ENCODE measurements at places on chromosomes 12 and 14.

DNA sequence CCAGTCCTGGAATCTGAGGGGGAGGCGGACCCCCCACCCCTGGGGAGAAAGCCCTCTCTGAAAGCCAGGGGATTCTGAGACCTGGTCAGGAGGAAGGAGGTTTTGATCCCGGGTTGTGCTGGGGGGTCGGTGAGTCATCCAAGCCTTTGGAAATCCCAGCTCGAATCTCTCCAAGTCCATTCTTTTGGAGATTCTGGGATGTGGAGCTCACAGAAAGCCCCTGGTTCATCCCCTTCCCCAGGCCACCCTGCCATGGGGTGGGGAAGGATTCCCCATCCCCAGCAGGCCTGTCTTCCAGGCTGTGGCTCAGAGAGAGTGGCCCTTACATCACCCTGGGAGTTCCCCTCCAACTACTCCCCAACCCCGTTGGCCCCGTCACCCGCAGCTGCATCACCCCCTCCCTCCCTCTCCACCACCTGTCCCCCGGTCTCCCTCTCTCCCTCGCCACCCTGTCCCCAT, 14.3 kb downstream of the EXOC3L4 start:
- peak; percentile 68 for DNase-seq

- DNase-seq: no peak
These were observed 15.8 kb downstream of the VDR start for GRCh38 chr12:47889040-47889439.

DNA sequence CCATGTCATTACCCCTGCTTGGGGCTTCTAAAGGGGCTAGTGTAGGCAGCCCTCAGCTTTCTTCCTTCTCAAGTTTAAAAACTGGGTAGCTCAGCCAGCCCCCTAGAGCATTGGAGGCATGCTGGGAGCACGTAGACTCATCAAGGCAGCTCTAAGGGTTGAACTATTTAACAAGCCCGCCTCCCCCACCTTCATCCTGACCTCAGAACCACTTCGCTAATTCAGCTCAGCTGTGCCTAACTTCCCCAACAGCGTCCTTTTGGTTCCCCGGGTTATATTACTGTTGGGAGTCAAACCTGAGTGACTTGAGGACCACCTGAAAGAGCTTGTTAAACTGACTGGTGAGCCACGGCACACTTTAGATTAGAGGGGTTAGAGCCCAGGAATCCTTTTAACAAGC, 30.1 kb downstream of the MAX start:
- DNase-seq: no peak

GRCh38 chr14:75460394-75460793, 32.6 kb downstream of the JDP2 start:
- DNase-seq: no peak

DNA sequence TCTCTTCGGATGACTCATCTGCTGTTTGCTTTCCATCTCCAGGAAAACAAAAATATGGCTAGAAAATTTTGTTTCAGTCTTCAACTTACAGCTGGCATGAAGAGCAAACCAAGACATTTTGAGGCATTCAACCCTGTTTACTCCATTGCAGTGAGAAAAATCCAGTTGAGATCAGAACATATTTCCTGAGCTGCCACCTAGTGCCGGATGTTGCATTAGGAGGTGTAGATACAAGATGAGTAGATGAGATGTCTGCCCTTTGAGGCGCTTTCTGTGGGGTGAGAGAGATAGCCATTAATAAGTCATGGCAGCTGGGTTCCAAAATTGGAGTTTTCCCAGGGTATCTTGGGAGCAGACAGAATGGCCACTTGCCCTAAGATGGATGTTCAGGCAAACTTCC, 171.1 kb downstream of the PRKCH start:
- no peak for DNase-seq

DNA sequence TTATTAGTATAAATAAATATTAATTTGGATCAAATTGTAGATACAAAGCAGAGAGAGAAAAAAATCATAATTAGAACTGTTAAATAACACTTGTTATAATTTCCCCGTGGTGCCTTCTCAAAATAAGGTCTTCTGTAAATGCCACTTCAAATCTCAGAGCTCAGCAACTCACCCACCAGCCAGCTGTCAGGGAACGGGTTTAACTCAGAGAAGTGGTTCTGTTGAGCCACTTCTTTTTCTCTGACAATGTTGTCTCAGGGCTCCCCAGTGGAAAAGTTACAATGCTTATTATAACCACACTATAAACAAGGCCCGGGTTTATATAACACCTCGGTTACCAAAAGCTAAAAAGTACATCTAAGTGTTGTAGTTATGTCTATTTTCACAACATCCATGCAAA, 452.6 kb downstream of the GLT1D1 start:
- no peak for DNase-seq

GRCh38 chr12:126069549-126070165, 1004.4 kb downstream of the AACS start:
- DNase-seq: peak; percentile 47

DNA sequence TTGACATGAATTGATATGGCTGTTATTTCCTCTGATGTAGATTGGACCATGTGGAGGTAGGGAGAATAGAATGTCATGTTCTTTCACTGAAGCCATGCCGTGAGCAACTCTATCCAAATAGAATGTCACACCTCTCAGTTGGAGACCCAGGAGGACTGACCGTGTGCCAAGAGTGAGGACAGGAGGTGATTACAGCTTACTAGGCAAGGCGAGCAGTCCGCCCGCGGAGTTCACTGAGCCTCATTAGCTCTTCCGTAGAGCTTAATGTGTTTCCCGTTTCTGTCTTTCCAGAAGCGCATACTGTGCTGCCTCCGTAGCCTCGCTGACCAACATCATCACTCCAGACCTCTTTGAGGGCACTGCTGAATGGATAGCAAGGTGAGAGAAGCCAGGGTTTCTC, 45.6 kb downstream of the FNTB start:
- DNase-seq: no peak

GRCh38 chr14:20935303-20935984, 19.8 kb upstream of the RNASE2 start:
- DNase-seq: no peak

GRCh38 chr12:115639648-115640012, 637.9 kb downstream of the MED13L start:
- DNase-seq: no peak

GRCh38 chr14:32564596-32564995, 235.5 kb downstream of the AKAP6 start:
- DNase-seq: no peak

DNA sequence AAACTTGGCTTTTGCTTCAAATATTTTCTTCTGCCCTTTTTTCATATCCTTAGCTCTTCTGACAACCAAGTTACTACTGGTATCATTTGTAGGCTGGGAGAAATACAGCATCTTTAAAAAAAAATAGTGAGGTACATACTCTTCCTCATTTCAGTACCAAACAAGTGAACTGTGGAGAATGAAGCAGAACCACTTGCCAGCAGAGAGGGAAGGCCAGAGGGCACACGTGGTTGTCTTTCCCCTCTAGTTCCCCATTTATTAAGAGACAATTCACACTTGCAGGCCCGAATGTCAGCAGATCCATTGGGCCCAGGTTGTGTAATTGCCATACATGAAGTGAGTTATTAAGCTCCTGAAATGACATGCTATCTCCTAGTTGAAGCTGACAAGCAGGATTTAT, 3.2 kb downstream of the SUSD6 start:
- DNase-seq: no peak

DNA sequence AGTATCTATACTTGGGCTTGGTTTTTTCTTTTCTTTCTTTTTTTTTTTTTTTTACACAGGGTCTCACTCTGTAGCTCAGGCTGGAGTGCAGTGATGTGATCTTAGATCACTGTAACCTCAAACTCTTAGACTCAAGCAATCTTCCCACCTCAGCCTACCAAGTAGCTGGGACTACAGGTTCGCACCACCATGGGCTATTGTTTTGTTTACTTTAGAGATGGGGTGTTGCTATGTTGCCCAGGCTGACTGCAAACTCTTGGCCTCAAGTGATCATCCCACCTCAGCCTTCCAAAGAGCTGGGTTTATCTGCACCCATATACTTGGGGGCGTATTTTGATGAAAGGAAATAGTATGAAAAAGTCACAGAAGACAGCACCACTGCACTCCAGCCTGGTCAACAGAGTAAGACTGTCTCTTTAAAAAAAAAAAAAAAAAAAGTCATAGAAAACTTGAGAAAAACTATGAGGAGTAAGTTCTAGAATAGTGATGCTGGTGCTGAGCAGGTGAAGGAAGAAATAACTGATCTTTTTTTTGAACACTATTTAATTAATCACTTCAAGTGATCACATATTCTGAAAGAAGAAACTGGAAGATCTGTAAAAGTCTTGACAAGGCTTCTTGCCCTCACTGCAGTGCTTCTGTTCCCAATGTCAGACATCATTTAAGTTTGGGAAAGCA, 53.8 kb upstream of the NPFF start:
- no peak for DNase-seq

- DNase-seq: no peak
These were observed 19.5 kb downstream of the KCNA5 start for GRCh38 chr12:5063149-5063548.

GRCh38 chr14:50122291-50122690, 5.9 kb upstream of the VCPKMT start:
- no peak for DNase-seq

DNA sequence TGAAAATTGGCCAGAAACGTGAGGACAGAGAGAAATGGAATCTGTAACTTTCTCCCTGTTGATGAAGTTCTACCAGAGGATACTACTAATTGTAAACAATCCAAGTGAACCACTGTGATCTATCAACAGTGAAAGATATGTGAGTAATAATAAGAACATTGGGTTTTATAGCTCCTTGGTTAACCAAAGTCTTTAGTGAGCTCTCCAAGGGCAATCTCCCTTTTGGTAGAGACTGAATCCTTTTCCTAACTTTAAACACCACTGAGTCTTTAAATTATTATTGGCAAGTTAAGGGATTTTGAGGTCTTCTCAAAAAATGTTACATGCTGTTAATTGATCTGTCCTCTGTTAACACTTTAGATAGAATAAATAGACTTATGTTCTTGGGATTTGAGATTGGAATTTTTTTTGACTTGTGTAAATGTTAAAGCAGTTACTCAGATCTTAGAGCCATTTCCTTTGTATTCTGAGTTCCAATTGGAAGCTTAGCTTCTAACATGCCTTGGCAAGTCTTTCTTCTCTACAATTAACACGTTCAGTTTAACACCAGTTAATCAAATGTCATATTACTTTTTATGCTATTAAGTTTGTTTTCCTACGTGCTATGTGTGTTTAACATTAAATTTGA, 338.2 kb upstream of the DDHD1 start:
- DNase-seq: no peak

- DNase-seq: no peak
These were observed 2.4 kb upstream of the SRP54 start for GRCh38 chr14:34980337-34980900.

GRCh38 chr14:94857950-94858349, 88.0 kb upstream of the GSC start:
- no peak for DNase-seq

DNA sequence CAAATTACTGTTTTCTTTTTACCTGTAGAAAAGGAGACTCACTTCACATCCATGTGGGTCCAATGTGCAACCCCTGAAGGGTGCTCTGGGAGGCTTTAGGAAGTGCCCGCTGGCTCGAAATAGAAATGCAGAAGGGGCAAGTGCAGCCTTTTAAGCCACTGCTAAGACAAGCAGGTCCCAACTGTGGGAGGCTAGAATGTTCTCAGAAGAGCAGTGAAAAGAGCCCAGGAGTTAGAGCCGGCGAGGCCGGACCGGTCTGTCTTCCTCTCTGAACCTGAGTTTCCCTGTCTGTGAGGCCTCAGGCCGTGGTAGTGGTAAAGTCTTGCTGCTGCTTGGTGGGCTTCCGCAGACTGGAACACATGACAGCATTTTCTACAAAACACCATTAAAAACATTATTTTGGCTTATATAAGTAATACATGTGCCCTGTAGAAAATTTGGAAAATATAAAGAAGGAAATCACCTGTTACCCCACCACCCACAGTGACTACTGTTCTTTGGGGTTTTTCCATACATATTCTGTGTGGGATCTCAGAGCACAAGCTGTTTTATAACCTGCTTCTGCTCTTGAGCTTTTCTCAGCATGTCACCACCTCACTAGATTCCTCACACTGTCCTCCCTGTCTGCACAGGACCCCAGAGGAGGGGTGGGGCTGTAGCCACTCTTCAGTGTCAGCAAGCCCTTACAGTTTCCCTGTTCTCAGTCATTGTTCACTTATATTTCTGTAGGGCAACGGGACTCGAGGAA, 6.0 kb downstream of the CKB start:
- no peak for DNase-seq

GRCh38 chr14:106848330-106849121, 1322.1 kb downstream of the TMEM121 start:
- DNase-seq: peak; percentile 58

- no peak for DNase-seq
These were observed 41.6 kb upstream of the CSRP2 start for GRCh38 chr12:76920172-76921099.

DNA sequence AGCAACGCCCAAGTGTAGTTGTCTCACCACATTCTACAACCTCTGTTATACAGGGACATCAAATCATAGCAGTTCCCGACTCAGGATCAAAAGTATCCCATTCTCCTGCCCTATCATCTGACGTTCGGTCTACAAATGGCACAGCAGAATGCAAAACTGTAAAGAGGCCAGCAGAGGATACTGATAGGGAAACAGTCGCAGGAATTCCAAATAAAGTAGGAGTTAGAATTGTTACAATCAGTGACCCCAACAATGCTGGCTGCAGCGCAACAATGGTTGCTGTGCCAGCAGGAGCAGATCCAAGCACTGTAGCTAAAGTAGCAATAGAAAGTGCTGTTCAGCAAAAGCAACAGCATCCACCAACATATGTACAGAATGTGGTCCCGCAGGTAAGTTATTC, 123.0 kb downstream of the ARID2 start:
- DNase-seq: no peak

- peak; percentile 69 for DNase-seq
These were observed 4.4 kb downstream of the XRCC3 start for GRCh38 chr14:103710771-103711377.

DNA sequence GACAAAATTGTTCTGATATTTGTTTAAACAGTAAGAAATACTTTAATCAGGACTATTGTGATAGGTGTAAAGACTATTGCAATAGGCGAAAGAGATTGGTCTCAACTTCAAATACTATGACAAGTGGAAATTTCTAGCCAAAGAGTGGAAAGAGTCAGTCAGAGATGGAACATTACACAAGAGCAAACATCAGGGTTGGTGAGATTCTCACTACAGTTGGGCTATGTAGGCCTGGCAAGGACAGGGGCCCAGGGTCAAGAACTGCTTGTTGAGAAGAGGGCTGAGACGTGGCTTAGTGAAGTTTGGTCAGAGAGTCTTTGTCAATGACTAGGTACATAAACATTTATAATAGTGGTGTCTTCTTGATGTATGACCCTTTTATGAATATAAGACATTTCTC, 19.4 kb downstream of the CAND1 start:
- DNase-seq: no peak

GRCh38 chr14:105273062-105273461, 24.7 kb downstream of the BTBD6 start:
- DNase-seq: no peak

Measured in left colon (tissue), 2 donors.